BE2C (cell line): ENCODE measurements at places on chromosomes 3 and 15.

GRCh38 chr3:66971245-66971644 is 26.9 kb upstream of the KBTBD8 start:
- no peak for DNase-seq

- peak; percentile 39 for DNase-seq
Observed at GRCh38 chr15:37820380-37821128, 113.9 kb upstream of the TMCO5A start.

- DNase-seq: peak; percentile 11
Observed at GRCh38 chr15:19973718-19974117, 567.9 kb downstream of the GOLGA6L6 start.

GRCh38 chr15:38872732-38873131 is 308.1 kb upstream of the RASGRP1 start:
- no peak for DNase-seq

- no peak for DNase-seq
Observed at GRCh38 chr3:176767385-176767784, 429.9 kb downstream of the TBL1XR1 start.

GRCh38 chr15:66131200-66131599 is 122.3 kb downstream of the MEGF11 start:
- no peak for DNase-seq

DNA sequence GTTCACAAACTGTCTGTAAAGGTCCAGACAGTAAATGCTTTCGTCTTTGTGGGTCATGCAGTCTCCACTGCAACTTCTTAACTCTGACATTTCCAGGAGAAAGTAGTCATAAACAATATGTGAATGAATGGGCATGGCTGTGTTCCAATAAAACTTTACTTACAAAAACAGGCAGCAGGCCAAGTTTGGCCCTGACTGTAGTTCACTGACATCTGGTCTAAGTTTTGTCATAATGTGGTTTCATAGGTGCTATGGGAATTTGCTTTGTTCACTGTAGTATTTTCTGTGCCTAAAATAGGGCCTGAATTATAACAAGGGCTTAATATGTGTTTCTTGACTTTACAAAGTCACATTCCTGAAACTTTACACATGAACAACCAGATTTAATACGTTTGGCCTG is 186.0 kb upstream of the KBTBD8 start:
- no peak for DNase-seq
